Colonic mucosa (tissue), 4 donors: ENCODE measurements at places on chromosomes 2 and 18. TPM values are rescaled to one million over a fixed set of nuclear protein-coding genes. Genes with fewer than 3 reads are reported as not detected.

GRCh38 chr18:78136986-78137385 lies 842.6 kb upstream of the SALL3 start:
- no peak overlapping the region for H3K27ac ChIP-seq
- no peak overlapping the region for H3K4me3 ChIP-seq
- DNase-seq, result no peak
- no peaks in the 10 kb centered on the region for H3K27me3 ChIP-seq
- H3K36me3 ChIP-seq, result no peaks in the 10 kb centered on the region

DNA sequence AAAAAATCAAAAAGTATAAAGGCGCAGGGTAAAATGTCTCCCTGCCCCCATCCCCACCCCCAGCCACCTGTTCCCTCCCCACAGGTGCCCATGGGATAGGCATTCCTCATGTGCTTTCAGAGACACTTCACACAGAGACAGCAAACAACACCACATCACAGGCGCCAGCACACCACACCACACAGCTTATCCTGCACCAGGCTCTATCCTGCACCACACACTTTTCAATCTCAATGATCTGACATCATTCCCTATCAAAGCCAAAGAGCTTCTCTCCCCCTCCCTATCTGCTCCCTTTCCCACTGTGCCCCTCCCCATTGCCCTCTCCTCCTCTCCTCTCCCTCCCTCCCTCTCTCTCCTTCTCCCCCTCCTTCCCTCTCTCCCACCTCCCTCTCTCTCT lies 15.5 kb downstream of the FAM178B start:
- peaks cover 3% of the 10 kb centered on the region for H3K4me1 ChIP-seq
- H3K27ac ChIP-seq, result no peak overlapping the region
- no peaks in the 10 kb centered on the region for H3K27me3 ChIP-seq
- no peak for DNase-seq

DNA sequence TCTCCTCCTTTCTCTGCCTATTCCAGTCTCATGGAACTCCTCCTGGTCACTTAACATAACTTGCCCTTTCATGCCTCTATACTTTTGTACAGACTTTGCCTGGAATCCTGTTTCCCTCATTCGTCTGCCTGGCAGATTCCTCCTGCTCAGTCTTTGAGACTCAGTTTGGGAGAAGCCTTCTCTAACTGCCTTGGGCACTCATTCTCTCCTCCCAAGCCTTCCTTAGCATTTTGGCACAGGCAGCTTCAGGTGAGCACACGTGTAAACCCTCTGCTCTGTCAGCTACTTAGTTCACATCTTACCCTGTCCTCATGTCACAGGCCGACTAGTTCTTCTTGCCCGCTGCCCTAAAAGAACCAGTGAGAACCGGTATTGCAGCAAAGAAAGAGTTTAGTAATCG lies 6.0 kb upstream of the FAM98A start:
- H3K27me3 ChIP-seq, result no peaks in the 10 kb centered on the region
- no peak overlapping the region for H3K4me3 ChIP-seq
- H3K4me1 ChIP-seq, result no peaks in the 10 kb centered on the region
- no peak for DNase-seq
- H3K36me3 ChIP-seq, result no peaks in the 10 kb centered on the region
- H3K27ac ChIP-seq, result no peak overlapping the region

DNA sequence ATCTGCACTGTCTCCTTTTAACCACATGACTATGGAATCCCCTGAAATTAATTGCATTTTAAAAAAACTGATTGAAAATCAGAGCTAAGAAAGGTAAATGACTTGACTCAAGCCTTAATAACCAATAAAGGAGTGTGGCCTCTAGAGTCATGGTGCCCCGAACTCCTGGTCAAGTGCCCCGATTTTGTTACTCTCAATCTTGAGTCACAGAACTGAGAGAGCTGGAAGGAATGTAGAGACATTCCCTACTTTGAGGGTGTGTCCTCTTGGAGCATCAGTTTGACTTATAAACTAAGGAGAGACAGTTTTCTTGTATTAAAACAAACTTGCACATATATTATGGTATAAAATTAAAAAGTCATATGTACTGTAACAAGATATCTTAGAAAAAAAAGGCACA lies 2.4 kb downstream of the WDR43 start:
- no peak overlapping the region for H3K27ac ChIP-seq
- no peaks in the 10 kb centered on the region for H3K36me3 ChIP-seq

GRCh38 chr2:75751824-75752468 lies 41.2 kb upstream of the GCFC2 start:
- no peak for DNase-seq
- H3K4me1 ChIP-seq, result no peaks in the 10 kb centered on the region
- H3K27ac ChIP-seq, result no peak overlapping the region

- H3K27me3 ChIP-seq, result no peaks in the 10 kb centered on the region
- H3K4me1 ChIP-seq, result no peaks in the 10 kb centered on the region
- H3K4me3 ChIP-seq, result no peak overlapping the region
- no peak overlapping the region for H3K27ac ChIP-seq
Measured at GRCh38 chr2:689877-690510, 12.8 kb upstream of the TMEM18 start.

DNA sequence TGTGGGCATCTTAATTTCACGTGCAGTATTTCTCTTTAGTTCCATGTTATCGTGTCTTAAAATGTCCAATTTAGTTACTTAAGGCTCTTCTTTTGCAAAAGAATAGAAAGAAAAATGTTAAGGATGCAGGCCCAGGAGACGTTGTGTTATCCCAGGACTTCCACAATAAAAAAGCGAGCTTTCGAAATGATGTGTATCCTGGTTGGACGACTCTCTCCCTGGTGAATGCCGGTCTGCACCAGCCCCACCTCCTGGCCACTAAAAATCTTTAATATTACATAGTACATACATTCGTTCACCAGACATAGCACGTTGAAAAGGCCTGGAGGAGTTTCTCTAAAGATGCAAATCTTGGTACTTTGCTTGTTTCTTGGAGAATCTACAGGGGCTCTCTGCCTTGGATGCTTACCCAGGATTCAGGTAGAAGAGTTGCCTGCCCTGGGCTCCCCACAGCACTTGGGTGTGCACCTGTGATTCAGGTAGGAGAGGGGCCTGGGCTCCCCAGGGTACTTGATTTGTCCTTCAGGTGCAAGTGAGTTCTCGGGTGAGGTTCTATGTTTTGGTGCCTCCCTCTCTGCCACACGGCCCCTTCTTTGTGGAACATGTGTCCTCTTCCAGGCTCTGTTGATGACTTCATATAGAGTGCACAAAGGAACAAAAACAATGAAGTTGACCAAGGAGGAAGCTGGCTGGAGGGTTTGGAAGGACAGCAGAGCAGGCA lies 26.6 kb downstream of the TWIST2 start:
- no peaks in the 10 kb centered on the region for H3K36me3 ChIP-seq
- H3K27me3 ChIP-seq, result no peaks in the 10 kb centered on the region
- no peak overlapping the region for H3K27ac ChIP-seq
- H3K4me1 ChIP-seq, result no peaks in the 10 kb centered on the region
- H3K4me3 ChIP-seq, result no peak overlapping the region
- DNase-seq, result no peak

The LIPG gene
- total RNA-seq, result 32.1 TPM

DNA sequence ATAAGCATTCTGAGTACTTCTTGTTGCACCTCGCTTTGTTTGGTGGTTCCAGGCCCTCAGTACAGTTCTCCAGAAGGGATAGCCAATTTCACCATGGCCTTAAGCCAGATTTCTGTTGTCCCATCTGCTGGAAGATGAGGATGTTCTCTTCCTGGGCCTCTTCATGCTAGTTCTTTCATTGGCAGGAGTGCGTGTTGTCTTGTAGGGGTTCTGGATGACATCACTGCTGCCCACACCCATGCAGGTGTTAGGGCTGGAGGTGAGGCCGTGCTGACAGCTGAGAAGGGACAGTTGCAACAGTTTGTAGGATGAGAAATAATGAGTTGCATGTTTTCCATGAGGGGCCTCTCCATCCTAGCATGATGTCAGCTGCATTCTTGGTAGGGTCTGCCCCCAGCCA lies 142.9 kb downstream of the LDLRAD4 start:
- H3K36me3 ChIP-seq, result no peaks in the 10 kb centered on the region
- no peaks in the 10 kb centered on the region for H3K27me3 ChIP-seq
- H3K4me1 ChIP-seq, result no peaks in the 10 kb centered on the region
- H3K4me3 ChIP-seq, result no peak overlapping the region

The AMMECR1L gene
- total RNA-seq, result 15.7 TPM

The ZNF2 gene
- total RNA-seq, result 3.3 TPM

DNA sequence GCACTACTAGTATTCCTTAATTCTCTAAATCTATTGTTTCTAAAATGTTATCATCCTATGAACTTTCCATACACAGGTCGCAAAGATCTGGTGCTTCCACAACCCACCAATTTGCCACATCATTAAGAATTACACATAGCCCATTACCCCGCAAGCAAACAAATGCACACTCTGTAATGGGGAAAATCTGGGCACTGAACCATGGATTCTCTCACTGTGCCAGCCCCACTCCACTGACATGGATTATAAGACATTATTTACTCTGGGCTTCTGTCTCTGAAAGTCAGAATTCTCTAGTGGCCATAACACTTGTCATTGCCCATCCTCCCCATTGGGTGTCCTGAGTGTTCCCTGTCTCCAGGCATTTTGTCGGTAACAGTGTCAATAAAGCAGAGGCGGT lies 537.1 kb downstream of the EPHA4 start:
- no peak overlapping the region for H3K27ac ChIP-seq
- H3K36me3 ChIP-seq, result no peaks in the 10 kb centered on the region
- H3K4me3 ChIP-seq, result no peak overlapping the region
- H3K27me3 ChIP-seq, result no peaks in the 10 kb centered on the region
- DNase-seq, result no peak
- H3K4me1 ChIP-seq, result no peaks in the 10 kb centered on the region

GRCh38 chr2:55160422-55160821 lies 71.7 kb downstream of the CLHC1 start:
- H3K27ac ChIP-seq, result no peak overlapping the region
- H3K36me3 ChIP-seq, result no peaks in the 10 kb centered on the region
- peaks cover 11% of the 10 kb centered on the region for H3K4me1 ChIP-seq
- H3K27me3 ChIP-seq, result no peaks in the 10 kb centered on the region

GRCh38 chr2:69298261-69298660 lies 88.8 kb downstream of the GFPT1 start:
- no peaks in the 10 kb centered on the region for H3K4me1 ChIP-seq
- no peaks in the 10 kb centered on the region for H3K27me3 ChIP-seq
- H3K4me3 ChIP-seq, result no peak overlapping the region
- no peak overlapping the region for H3K27ac ChIP-seq

The SERPINB11 gene
- total RNA-seq, result not detected

The RPRD1A gene
- total RNA-seq, result 39.8 TPM

The POLR1A gene
- total RNA-seq, result 35.9 TPM

DNA sequence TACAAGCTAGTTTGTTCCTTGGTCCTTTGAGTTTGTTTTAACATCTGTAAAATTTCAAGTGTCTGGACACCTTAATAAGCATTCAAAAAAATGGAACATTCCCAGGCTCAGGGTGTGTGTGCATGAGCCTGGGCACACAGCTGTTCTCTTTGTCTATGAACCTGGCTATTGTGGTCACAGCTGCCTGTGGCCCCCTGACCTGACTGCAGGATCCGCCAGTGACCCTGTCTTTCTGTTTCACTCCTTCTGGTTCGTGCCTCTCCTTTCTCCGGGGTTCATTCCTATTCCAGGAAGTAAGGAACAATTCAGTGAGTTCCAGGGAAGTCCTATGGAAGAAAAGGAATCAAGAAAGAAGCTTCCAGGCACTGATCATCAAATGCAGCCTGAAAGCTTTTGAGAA lies 35.6 kb downstream of the VWA3B start:
- no peak overlapping the region for H3K27ac ChIP-seq
- no peak overlapping the region for H3K4me3 ChIP-seq
- DNase-seq, result no peak
- H3K27me3 ChIP-seq, result no peaks in the 10 kb centered on the region
- no peaks in the 10 kb centered on the region for H3K36me3 ChIP-seq

The CIDEA gene
- total RNA-seq, result not detected

GRCh38 chr2:24806661-24807036 lies 13.4 kb downstream of the CENPO start:
- no peak overlapping the region for H3K4me3 ChIP-seq
- DNase-seq, result no peak
- no peak overlapping the region for H3K27ac ChIP-seq
- no peaks in the 10 kb centered on the region for H3K36me3 ChIP-seq

GRCh38 chr2:190318514-190318913 lies 1.1 kb downstream of the HIBCH start:
- no peaks in the 10 kb centered on the region for H3K36me3 ChIP-seq
- H3K4me1 ChIP-seq, result peaks cover 3% of the 10 kb centered on the region
- H3K4me3 ChIP-seq, result peak overlapping the region; percentile 66
- H3K27me3 ChIP-seq, result no peaks in the 10 kb centered on the region

DNA sequence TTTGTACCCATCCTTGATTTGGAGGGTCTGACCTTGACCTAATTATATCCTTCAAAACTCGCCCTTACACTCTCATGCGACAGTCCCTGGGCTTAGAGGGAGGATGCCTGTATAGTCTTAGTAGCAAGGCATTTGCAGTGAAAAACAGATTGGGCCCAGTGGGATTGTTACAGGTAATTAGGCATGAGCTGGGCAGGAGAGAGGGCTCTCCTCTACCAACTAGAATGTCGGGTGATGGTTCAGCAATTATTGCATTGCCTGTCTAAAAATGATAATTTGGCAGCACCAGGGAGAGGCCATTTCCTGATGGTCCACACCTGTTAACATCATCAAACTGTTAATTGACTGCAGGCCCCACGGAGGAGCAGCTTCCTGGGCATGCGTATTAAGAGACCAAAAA lies 32.4 kb downstream of the COMMD1 start:
- H3K4me3 ChIP-seq, result no peak overlapping the region
- no peak for DNase-seq
- no peaks in the 10 kb centered on the region for H3K4me1 ChIP-seq
- H3K36me3 ChIP-seq, result no peaks in the 10 kb centered on the region
- no peaks in the 10 kb centered on the region for H3K27me3 ChIP-seq
- H3K27ac ChIP-seq, result no peak overlapping the region

The POMC gene
- total RNA-seq, result 0.53 TPM

GRCh38 chr18:3329471-3329870 lies 67.5 kb downstream of the MYL12B start:
- H3K36me3 ChIP-seq, result no peaks in the 10 kb centered on the region
- no peaks in the 10 kb centered on the region for H3K4me1 ChIP-seq
- H3K27ac ChIP-seq, result no peak overlapping the region
- H3K27me3 ChIP-seq, result no peaks in the 10 kb centered on the region
- no peak overlapping the region for H3K4me3 ChIP-seq
- no peak for DNase-seq

DNA sequence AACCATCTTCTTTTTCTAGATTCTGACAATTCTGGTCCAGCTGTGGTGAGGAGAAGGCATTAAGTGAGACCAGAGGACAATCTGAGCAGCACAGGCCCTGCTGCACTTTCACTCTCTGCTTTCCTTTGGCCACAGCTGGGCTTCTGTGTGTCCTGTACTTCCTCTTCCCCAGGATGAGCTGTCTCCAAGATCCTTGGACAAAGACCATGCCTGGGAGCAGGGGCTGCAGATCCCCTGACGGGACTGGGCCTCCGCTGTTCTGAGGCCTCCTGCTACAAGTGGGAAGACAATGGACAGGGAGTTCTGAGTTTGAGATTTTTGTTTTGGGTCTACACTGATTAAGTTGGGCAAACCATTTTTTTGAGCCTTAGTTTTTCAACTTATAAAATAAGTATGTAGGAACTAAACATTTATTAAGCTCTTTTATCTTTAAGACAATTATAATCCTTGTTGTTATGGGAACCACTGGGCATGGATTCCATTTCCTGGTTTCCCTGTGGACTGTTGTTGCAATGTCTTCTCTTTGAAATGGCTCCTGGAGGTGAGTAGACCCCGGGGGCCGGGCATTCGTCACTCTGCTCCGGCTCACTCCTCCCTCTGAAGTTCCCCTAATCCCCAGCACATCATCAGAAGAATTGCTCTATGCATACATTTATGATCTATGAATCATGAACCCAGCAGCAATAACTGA lies 266.6 kb downstream of the ACTR3 start:
- no peak overlapping the region for H3K27ac ChIP-seq
- H3K36me3 ChIP-seq, result no peaks in the 10 kb centered on the region
- no peak overlapping the region for H3K4me3 ChIP-seq
- no peaks in the 10 kb centered on the region for H3K4me1 ChIP-seq
